Natural killer cell (primary cell): ENCODE measurements at places on chromosomes 6 and 20. TPM values are rescaled to one million over a fixed set of nuclear protein-coding genes. Genes with fewer than 3 reads are reported as not detected.

- no peaks in the 10 kb centered on the region for H3K4me1 ChIP-seq
- no peak for DNase-seq
- no peak overlapping the region for H3K27ac ChIP-seq
- H3K4me3 ChIP-seq = no peak overlapping the region
Observed at GRCh38 chr20:57792386-57793080, 82.7 kb upstream of the PMEPA1 start.

- H3K4me3 ChIP-seq = no peak overlapping the region
- no peak for DNase-seq
- no peak overlapping the region for H3K27ac ChIP-seq
- H3K36me3 ChIP-seq = no peaks in the 10 kb centered on the region
Observed at GRCh38 chr6:121592261-121592935, 157.0 kb downstream of the GJA1 start.

- H3K4me1 ChIP-seq = no peaks in the 10 kb centered on the region
- H3K27me3 ChIP-seq = no peaks in the 10 kb centered on the region
- no peaks in the 10 kb centered on the region for H3K36me3 ChIP-seq
Observed at GRCh38 chr6:130676077-130676772, 151.0 kb upstream of the SMLR1 start.

DNA sequence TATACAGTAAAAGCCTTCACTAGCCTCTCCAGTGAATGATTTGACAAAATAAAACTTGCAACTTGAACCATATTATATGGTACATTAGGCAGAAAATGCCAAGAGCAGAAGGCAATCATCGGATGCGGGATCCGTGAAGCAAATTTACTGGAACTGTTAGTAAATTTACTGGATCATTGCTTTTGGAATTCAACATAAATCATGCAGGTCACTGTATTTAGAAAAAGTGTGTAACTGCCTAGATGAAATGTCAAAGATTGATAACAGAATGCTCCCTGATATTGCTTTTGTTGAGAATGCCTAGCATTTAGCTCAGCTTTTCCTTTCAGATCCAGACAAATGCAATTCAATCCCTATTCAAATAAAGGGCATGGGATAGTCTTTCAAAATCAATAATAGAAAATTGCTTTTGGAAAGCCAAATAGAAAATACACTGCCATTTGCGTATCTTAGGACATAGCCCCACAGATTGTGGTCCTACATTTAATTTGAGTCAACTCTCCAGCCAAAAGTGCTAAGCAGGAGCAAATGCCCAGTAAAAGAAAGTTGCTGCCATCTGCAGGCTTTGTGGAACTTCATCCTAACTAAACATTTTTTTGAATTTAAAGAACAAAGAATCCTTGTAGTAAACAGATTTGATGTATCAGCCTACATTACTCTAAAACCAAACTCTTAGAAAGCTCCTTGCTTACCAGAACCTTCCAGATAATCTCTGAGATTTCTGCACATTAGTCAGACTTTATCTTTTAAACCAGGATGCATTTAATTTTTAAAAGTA, 109.5 kb upstream of the HSF2 start:
- no peak overlapping the region for H3K27ac ChIP-seq
- H3K36me3 ChIP-seq = no peaks in the 10 kb centered on the region
- no peak for DNase-seq
- no peaks in the 10 kb centered on the region for H3K27me3 ChIP-seq
- H3K4me1 ChIP-seq = no peaks in the 10 kb centered on the region

GRCh38 chr6:92339936-92340640, 1079.3 kb downstream of the EPHA7 start:
- H3K27me3 ChIP-seq = no peaks in the 10 kb centered on the region
- H3K36me3 ChIP-seq = no peaks in the 10 kb centered on the region
- H3K27ac ChIP-seq = no peak overlapping the region
- DNase-seq = no peak

The MAP7 gene
- 0.14 TPM for total RNA-seq

DNA sequence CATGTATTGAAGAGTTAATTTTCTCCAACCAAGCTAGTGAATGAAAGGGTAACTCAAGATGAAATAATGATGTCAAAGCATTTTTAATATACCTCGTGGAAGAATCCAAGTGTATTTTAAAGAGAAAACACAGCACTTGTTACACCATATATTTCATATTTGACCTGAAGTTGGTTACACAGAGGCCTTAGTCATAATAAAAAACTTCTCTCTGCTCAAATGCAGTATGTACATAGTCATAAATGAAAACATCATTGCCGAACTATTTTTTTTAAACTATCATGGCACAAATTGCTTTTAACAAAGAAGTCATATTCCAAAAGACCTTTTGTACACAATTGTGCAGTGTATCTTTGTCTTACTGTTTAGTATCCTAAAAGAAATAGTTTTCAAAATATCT, 43.0 kb downstream of the BACH2 start:
- no peak overlapping the region for H3K4me3 ChIP-seq
- no peaks in the 10 kb centered on the region for H3K27me3 ChIP-seq
- H3K4me1 ChIP-seq = no peaks in the 10 kb centered on the region

DNA sequence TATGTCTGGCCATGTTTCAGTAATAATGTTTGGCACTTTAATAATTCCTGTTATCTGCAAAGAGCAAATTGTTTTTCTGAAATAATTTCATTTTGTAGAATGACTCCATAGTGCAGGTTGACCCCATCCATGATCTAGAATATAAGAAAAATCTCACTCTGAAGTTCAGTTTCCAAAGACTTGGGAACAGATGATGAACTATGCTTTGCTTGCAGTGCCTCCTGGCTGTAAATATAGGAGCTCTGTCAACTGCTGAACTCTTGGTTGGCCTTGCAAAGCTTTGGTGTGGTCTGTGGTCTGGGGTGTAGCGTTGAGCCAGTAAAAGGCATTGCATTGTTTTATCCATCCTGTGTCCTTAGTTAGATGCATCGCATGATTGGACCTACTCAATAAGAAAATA, 104.0 kb downstream of the PLCB4 start:
- H3K4me3 ChIP-seq = no peak overlapping the region
- no peak for DNase-seq
- H3K27ac ChIP-seq = no peak overlapping the region
- H3K27me3 ChIP-seq = no peaks in the 10 kb centered on the region
- H3K36me3 ChIP-seq = no peaks in the 10 kb centered on the region

DNA sequence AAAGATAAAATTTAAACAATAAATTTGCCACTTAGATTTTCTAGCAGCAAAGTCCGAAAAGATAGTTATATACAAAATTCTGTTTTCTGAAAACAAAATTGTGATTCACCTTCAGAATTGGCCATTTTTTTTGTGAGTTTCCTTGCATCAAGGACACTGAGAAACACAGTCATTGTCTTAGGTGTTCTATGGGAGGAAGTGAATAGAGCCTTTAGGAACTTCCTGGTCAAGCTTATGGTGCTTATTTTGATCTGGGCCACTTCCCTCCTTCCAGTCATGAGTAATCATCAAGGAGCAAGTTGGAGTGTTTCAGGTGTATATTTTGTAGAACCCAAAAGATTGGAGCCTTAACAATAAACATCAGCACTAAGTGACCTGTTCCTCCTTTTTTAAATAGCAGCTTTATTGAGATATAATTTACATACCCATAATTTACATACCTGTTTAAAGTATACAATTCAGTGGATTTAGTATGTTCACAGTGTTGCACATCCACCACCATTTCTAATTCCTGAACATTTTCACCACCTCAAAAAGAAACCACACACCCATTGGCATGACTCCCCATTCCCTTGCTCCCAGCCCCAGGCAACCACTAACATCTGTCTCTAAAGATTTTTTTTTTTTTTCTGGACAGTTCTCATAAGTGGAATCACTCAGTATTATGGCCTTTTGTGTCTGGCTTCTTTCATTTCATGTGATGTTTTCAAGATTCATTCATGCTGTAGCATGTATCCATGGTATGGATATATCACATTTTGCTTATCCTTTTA, 17.6 kb downstream of the TMEM74B start:
- peaks cover 81% of the 10 kb centered on the region for H3K36me3 ChIP-seq
- H3K4me3 ChIP-seq = no peak overlapping the region
- H3K4me1 ChIP-seq = no peaks in the 10 kb centered on the region
- no peak overlapping the region for H3K27ac ChIP-seq

GRCh38 chr6:147212622-147213021, 8.4 kb downstream of the STXBP5 start:
- no peak overlapping the region for H3K27ac ChIP-seq
- no peak for DNase-seq
- no peak overlapping the region for H3K4me3 ChIP-seq
- H3K4me1 ChIP-seq = no peaks in the 10 kb centered on the region

The GPSM3 gene
- total RNA-seq = 221 TPM

DNA sequence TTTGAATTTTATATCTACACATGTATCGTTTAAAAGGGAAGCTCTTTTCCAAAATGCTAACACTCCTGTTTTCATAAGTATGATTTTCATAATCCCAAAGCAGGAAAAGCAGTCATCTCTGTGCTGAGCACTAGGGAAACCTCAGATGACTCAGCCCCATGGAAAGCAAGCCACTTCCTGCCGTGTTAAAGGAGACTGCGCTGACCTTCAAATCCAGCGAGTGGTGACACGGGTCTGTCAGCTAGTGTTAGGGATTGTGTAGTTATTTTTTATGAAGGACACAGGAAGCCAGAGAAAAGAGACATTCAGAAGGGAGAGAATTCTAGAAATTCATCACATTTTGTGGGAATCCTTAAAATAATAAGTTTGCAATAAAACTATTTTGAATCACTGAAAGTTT, 57.0 kb upstream of the CD93 start:
- no peak for DNase-seq
- no peaks in the 10 kb centered on the region for H3K27me3 ChIP-seq
- H3K36me3 ChIP-seq = no peaks in the 10 kb centered on the region

GRCh38 chr6:146028252-146028795, 538 bp upstream of the GRM1 start:
- H3K27ac ChIP-seq = no peak overlapping the region
- H3K36me3 ChIP-seq = no peaks in the 10 kb centered on the region
- peaks cover 21% of the 10 kb centered on the region for H3K27me3 ChIP-seq
- H3K4me3 ChIP-seq = no peak overlapping the region

DNA sequence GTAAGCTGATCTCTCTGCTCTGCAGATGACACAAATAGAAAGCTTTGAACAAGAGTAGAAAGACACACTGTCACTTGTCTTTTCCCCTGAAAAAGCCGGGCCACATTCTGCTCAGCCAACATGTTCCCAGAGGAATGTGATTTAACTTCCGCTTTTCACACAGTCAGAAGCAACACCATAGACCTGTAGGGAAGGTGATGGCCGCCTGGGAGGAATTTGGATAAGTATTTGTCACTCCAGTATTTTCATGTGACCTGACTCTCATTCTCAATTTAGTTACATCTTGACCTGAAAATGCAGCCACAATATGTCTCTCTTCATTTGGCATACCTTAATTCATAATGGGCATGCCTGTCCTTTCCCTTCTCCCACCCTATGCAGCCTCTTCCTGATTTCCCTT, 2.0 kb upstream of the GRM1 start:
- peaks cover 18% of the 10 kb centered on the region for H3K27me3 ChIP-seq
- no peak for DNase-seq

DNA sequence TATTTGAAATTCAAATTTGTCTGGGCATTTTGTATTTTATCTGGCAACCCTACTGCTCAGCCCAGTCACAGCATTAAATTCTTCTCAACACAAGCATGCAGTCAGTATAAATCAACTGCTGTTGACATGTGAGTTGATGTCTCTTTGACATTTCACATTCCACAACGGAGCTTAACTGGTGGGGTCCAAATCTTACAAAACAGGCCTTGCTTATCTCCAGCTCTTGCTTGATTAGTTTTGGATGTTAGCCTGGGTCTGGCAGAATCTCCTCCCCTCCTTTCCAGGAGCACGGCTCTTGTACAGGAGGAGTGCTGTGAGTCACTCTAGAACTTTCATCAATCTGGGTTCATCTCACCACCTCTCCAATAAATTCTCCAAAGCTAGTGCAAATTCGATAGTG, 80.8 kb upstream of the PHACTR1 start:
- H3K27ac ChIP-seq = no peak overlapping the region
- no peak for DNase-seq
- H3K4me3 ChIP-seq = no peak overlapping the region
- H3K36me3 ChIP-seq = no peaks in the 10 kb centered on the region
- H3K27me3 ChIP-seq = no peaks in the 10 kb centered on the region
- no peaks in the 10 kb centered on the region for H3K4me1 ChIP-seq

DNA sequence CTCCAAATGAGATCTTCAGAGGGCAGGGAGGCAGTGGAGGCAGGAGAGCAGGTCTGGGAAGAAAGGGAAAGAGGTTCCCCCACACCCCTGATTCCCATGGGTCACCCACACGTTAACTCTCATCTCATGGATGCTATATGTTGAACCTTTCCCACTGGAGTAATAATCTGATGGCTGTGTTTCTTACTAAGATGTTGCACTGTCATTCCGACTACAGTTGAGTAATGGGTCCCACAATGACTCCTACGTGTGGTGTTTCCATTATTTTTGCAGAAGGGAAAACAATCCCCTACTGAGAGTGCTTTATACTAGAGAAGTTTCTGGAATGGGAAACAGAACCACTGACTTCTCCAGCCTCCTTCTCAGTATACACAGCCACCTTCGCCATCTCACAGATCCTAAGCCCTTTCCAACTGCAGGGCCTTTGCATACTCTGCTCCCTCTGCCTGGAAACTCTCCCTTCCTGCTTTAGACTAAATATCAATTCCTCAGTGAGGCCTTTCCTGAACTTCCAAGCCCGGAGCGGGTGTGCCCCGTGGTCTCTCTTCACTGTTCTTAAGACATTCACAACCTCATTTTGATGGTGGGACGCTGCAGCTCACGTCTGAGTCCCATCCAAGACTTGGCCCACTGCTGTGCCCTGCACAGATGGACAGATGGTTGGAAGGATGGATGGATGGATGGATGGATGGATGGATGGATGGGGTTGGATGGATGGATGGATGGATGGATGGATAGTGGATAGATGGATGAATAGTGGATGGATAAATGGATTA, 238.6 kb upstream of the PMEPA1 start:
- H3K4me1 ChIP-seq = no peaks in the 10 kb centered on the region
- no peak overlapping the region for H3K4me3 ChIP-seq
- H3K27ac ChIP-seq = no peak overlapping the region
- no peaks in the 10 kb centered on the region for H3K27me3 ChIP-seq
- DNase-seq = no peak

The CALHM4 gene
- total RNA-seq = not detected

The GABRR1 gene
- not detected for total RNA-seq

GRCh38 chr6:166005944-166006899, 161.4 kb downstream of the TBXT start:
- no peak overlapping the region for H3K27ac ChIP-seq
- H3K36me3 ChIP-seq = no peaks in the 10 kb centered on the region
- H3K4me1 ChIP-seq = no peaks in the 10 kb centered on the region
- H3K4me3 ChIP-seq = no peak overlapping the region

- H3K27me3 ChIP-seq = no peaks in the 10 kb centered on the region
- H3K4me1 ChIP-seq = no peaks in the 10 kb centered on the region
- no peak overlapping the region for H3K4me3 ChIP-seq
- DNase-seq = no peak
- no peak overlapping the region for H3K27ac ChIP-seq
Observed at GRCh38 chr20:60034231-60035110, 76.2 kb downstream of the CDH26 start.

GRCh38 chr6:170096803-170097504, 193.9 kb downstream of the DLL1 start:
- H3K4me1 ChIP-seq = peaks cover 12% of the 10 kb centered on the region
- no peaks in the 10 kb centered on the region for H3K27me3 ChIP-seq
- H3K4me3 ChIP-seq = no peak overlapping the region
- no peak overlapping the region for H3K27ac ChIP-seq
